ENCODE measurements at places on chromosomes 2 and 18. TPM values are rescaled to one million over a fixed set of nuclear protein-coding genes. Genes with fewer than 3 reads are reported as not detected.

The RAB31 gene
- total RNA-seq = 28.4 TPM

The SLC30A3 gene
- total RNA-seq = 3.8 TPM

The PIKFYVE gene
- total RNA-seq = 8.0 TPM

The SERPINB12 gene
- not detected for total RNA-seq

The PTGR3 gene
- 11.2 TPM for total RNA-seq

The EVA1A gene
- total RNA-seq = 11.9 TPM

The IL36RN gene
- 0.14 TPM for total RNA-seq

The C1QL2 gene
- 0.06 TPM for total RNA-seq

The IL1A gene
- total RNA-seq = 0.16 TPM

The KIAA2012 gene
- not detected for total RNA-seq

The SP140 gene
- total RNA-seq = 0.45 TPM

The DCDC2C gene
- total RNA-seq = 0.55 TPM

The CHN1 gene
- 19.4 TPM for total RNA-seq

The HK2 gene
- 0.98 TPM for total RNA-seq

The ANKRD30BL gene
- not detected for total RNA-seq

The ARHGAP28 gene
- 0.07 TPM for total RNA-seq

The NCKAP5 gene
- total RNA-seq = 0.92 TPM

The GPR17 gene
- total RNA-seq = 0.12 TPM

The PAPOLG gene
- total RNA-seq = 8.3 TPM

The SEMA4F gene
- 11.1 TPM for total RNA-seq

The PPP1R1C gene
- total RNA-seq = 2.2 TPM

The NT5DC4 gene
- not detected for total RNA-seq

Data from A549 treated with CORT108297 at 1 μM for 4 hours (cell line).